ENCODE measurements at places on chromosomes 2 and 18.
A peak's percentile ranks its signal among the peaks of the same experiment; 100 is the strongest.

DNA sequence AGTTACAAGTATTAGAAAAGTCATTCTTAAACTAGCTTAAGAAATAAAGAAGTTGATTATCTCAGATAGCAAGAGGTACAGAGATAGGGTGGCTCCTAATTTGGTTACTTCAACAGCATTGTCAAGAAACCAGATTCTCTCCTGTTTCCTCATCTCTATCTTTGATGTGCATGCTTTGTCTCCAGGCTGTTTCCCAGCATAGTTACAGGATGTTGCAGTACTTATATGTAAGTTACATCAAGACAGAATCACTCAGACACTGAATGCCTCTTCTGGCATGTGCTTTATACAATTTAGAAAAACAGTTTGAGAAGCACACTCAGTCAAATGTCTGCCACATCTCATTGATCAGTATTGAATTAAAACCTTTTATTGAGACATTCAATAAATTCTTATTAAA is 189.5 kb upstream of the UBE2E3 start:
- DNase-seq = no peak
- no peak overlapping the region for H3K27ac ChIP-seq
- H3K4me3 ChIP-seq = no peak overlapping the region
- H3K4me1 ChIP-seq = no peaks in the 10 kb centered on the region
- H3K36me3 ChIP-seq = no peaks in the 10 kb centered on the region

GRCh38 chr2:239061824-239062570 is 214.1 kb downstream of the TWIST2 start:
- no peaks in the 10 kb centered on the region for H3K27me3 ChIP-seq
- H3K27ac ChIP-seq = no peak overlapping the region
- no peak overlapping the region for H3K4me3 ChIP-seq
- DNase-seq = no peak
- no peaks in the 10 kb centered on the region for H3K36me3 ChIP-seq

GRCh38 chr2:240791821-240792628 is 28.0 kb downstream of the KIF1A start:
- no peak overlapping the region for H3K4me3 ChIP-seq
- H3K36me3 ChIP-seq = no peaks in the 10 kb centered on the region
- peak; percentile 55 for DNase-seq
- no peaks in the 10 kb centered on the region for H3K4me1 ChIP-seq
- H3K27me3 ChIP-seq = no peaks in the 10 kb centered on the region

DNA sequence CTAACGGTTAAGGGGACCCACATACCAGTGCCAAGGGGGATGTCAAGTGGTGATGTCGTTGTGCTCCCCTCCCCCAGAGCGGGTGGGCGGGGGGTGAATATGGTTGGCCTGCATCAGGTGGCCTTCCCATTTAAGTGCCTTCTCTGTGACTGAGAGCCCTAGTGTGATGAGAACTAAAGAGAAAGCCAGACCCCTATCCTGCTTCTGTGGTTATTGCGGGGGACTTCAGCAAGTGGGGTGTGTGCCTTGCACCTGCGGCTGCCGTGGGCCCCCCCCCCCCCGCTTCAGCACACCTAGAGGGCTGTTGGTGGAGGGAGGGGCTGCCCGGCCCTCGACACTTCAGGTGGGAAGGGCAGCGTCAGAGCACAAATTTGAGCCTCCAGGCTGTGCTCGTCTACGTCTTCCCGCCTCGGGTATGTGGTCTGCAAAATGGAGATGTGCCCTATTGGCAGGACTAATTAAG is 6.1 kb downstream of the CTDSP1 start:
- no peaks in the 10 kb centered on the region for H3K27me3 ChIP-seq
- no peaks in the 10 kb centered on the region for H3K36me3 ChIP-seq
- peak; percentile 67 for DNase-seq
- H3K4me3 ChIP-seq = no peak overlapping the region
- no peaks in the 10 kb centered on the region for H3K4me1 ChIP-seq

GRCh38 chr2:44120428-44120827 is 48.2 kb upstream of the PPM1B start:
- H3K36me3 ChIP-seq = no peaks in the 10 kb centered on the region
- H3K4me3 ChIP-seq = no peak overlapping the region
- DNase-seq = no peak
- H3K27me3 ChIP-seq = no peaks in the 10 kb centered on the region
- no peaks in the 10 kb centered on the region for H3K4me1 ChIP-seq
- H3K27ac ChIP-seq = no peak overlapping the region

DNA sequence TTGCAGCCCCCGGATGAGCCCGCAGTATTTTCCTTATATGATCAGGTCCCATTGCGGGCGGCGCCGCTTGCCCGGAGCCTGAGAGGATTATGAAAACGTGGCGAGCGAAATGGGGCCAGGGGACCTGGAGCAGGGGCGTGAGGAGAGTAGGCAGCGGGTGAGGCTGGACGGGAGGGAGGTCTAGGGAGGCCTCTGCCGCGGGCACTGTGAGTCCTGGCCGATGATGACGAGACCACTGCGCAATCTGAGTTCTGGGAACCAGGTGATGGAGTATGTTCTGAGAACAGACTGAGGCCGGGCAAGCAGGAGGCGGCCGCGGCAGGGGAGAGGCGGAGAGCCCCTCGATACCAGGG is 790 bp upstream of the ACAA2 start:
- H3K27ac ChIP-seq = peak overlapping the region; percentile 93
- H3K27me3 ChIP-seq = no peaks in the 10 kb centered on the region
- peaks cover 3% of the 10 kb centered on the region for H3K4me1 ChIP-seq
- H3K36me3 ChIP-seq = no peaks in the 10 kb centered on the region

GRCh38 chr2:152134488-152135280 is 35.8 kb upstream of the CACNB4 start:
- peaks cover 2% of the 10 kb centered on the region for H3K4me1 ChIP-seq
- no peaks in the 10 kb centered on the region for H3K36me3 ChIP-seq
- no peaks in the 10 kb centered on the region for H3K27me3 ChIP-seq
- DNase-seq = no peak
- no peak overlapping the region for H3K4me3 ChIP-seq
- no peak overlapping the region for H3K27ac ChIP-seq

DNA sequence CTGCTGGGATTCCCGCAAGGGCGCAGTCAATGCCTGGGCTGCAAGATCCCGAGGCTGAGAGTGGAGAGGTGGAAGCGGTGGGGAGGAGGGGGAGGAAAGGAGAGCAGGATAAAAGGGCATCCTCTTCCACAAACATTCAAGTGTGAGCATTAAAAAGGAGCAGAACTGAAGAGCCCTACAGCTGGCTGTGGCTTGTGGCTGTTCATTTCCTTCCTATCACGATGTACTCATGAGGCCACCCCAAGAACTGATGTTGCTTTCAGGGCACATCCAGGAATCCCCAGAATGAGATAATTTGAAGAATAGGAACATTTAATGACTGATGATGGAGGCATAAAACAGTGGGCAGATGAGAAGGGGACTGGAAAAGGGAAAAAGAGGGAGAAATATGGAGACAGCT is 230.8 kb upstream of the SMIM21 start:
- no peak for DNase-seq
- no peaks in the 10 kb centered on the region for H3K36me3 ChIP-seq
- H3K4me1 ChIP-seq = no peaks in the 10 kb centered on the region
- H3K4me3 ChIP-seq = no peak overlapping the region
- H3K27me3 ChIP-seq = no peaks in the 10 kb centered on the region
- no peak overlapping the region for H3K27ac ChIP-seq

- DNase-seq = peak; percentile 94
- H3K27me3 ChIP-seq = no peaks in the 10 kb centered on the region
- H3K4me1 ChIP-seq = peaks cover 4% of the 10 kb centered on the region
These were observed 193.1 kb downstream of the SH3RF3 start for GRCh38 chr2:109322111-109322510.

- no peak overlapping the region for H3K4me3 ChIP-seq
- H3K36me3 ChIP-seq = peaks cover 3% of the 10 kb centered on the region
- H3K27ac ChIP-seq = peak overlapping the region; percentile 43
- peaks cover 3% of the 10 kb centered on the region for H3K4me1 ChIP-seq
- no peaks in the 10 kb centered on the region for H3K27me3 ChIP-seq
These were observed 65.6 kb downstream of the ATP8B1 start for GRCh38 chr18:57737400-57738060.

GRCh38 chr18:47283476-47283875 is 32.0 kb upstream of the SKOR2 start:
- H3K36me3 ChIP-seq = no peaks in the 10 kb centered on the region
- DNase-seq = no peak
- no peaks in the 10 kb centered on the region for H3K27me3 ChIP-seq
- no peaks in the 10 kb centered on the region for H3K4me1 ChIP-seq
- no peak overlapping the region for H3K27ac ChIP-seq

DNA sequence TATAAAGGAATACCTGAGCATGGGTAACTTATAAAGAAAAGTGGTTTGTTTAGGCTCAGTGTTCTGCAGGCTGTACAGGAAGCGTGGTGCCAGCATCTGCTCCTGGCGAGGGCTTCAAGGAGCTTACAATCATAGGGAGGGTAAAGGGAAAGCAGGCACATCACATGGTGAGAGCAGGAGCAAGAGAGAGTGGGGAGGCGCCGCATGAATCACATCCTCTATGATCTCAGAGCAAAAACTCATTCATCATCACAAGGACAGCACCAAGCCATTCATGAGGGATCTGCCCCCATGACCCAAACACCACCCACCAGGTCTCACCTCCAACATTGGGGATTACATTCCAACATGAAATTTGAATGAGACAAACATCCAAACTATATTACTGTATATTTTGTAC is 32.5 kb downstream of the R3HDM1 start:
- H3K27ac ChIP-seq = no peak overlapping the region
- no peak overlapping the region for H3K4me3 ChIP-seq
- no peaks in the 10 kb centered on the region for H3K27me3 ChIP-seq
- H3K36me3 ChIP-seq = no peaks in the 10 kb centered on the region
- DNase-seq = no peak

- H3K4me3 ChIP-seq = no peak overlapping the region
- H3K27me3 ChIP-seq = no peaks in the 10 kb centered on the region
- DNase-seq = no peak
- H3K27ac ChIP-seq = no peak overlapping the region
These were observed 766.4 kb upstream of the ID2 start for GRCh38 chr2:7915302-7916091.

DNA sequence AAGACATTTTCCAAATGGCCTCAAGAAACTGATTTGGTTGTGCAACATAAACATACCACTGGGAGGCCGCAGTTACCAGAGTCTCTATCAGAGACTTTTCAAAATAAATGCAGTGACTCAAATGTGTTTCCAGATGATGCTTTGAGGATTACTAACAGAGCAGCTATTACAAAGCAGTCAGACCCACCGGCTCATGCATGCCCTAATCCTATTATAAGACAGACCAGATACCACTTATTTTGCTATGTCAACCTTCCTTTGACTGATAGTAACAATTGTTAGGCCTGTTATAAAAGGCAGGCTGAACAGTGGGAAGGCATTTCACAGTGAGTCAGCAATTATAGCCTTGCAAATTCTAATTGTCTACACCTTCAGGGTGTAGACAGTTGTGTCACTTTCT is 217.7 kb downstream of the LRRTM1 start:
- no peaks in the 10 kb centered on the region for H3K36me3 ChIP-seq
- DNase-seq = no peak
- no peaks in the 10 kb centered on the region for H3K4me1 ChIP-seq

- peak overlapping the region; percentile 22 for H3K27ac ChIP-seq
- H3K36me3 ChIP-seq = no peaks in the 10 kb centered on the region
- peaks cover 5% of the 10 kb centered on the region for H3K4me1 ChIP-seq
- no peak overlapping the region for H3K4me3 ChIP-seq
These were observed 62.4 kb downstream of the PPP1R1C start for GRCh38 chr2:182048088-182048487.

DNA sequence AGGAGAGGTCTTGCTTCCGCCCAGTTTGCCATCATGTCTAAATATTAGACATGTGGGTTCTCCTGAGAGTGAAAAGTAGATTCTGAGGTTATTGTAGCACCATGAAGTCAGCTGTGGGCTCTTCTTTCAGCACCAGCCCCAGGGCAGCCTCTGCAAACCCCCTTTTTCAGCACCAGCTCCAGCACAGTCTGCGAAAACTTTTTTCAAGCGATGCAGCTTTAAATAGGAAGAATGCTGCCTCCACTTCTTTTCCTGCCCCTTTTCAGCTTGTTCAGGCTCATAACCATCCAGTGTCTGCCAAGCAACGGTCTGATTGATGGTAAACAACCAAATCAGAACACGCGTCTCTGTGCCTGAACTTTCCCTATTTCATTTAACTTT is at the start of gene COL5A2:
TSS of gene COL5A2 (minus strand) at position 192 of the 381 bp plus-strand sequence. CDS start at position 35, 157 bp downstream.
- DNase-seq = peak; percentile 49
- no peaks in the 10 kb centered on the region for H3K36me3 ChIP-seq
- no peaks in the 10 kb centered on the region for H3K27me3 ChIP-seq
- no peaks in the 10 kb centered on the region for H3K4me1 ChIP-seq
- peak within 1 kb of the TSS; percentile 85 for H3K27ac ChIP-seq

- no peak overlapping the region for H3K4me3 ChIP-seq
- no peaks in the 10 kb centered on the region for H3K4me1 ChIP-seq
- no peaks in the 10 kb centered on the region for H3K36me3 ChIP-seq
- no peak for DNase-seq
- H3K27me3 ChIP-seq = no peaks in the 10 kb centered on the region
- no peak overlapping the region for H3K27ac ChIP-seq
These were observed 235.8 kb downstream of the TPGS2 start for GRCh38 chr18:36593001-36593400.

DNA sequence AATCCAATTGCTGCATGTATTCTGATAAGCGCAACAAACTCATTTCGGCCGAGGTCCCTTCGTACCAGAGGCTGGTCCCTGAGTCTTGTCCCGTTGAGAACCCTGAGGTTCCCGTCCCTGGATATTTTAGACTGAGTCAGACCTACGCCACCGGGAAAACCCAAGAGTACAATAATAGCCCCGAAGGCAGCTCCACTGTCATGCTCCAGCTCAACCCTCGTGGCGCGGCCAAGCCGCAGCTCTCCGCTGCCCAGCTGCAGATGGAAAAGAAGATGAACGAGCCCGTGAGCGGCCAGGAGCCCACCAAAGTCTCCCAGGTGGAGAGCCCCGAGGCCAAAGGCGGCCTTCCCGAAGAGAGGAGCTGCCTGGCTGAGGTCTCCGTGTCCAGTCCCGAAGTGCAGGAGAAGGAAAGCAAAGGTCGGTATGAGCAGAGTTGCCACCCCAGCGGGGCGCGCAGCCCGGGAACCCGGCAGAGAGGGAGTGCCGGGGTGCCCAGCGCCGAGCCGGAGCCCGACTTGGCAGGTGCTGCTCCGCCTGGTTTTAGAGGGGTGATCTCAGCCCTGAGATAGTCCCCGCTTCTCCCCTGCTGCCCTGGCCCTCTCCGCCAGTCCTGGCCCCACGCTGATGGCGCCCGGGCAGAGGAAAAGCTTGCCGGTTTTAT is 714 bp downstream of the HOXD10 start:
- H3K36me3 ChIP-seq = no peaks in the 10 kb centered on the region
- H3K27ac ChIP-seq = no peak overlapping the region
- DNase-seq = no peak
- no peaks in the 10 kb centered on the region for H3K4me1 ChIP-seq

GRCh38 chr2:3223080-3223923 is 154.3 kb downstream of the EIPR1 start:
- H3K4me1 ChIP-seq = no peaks in the 10 kb centered on the region
- no peaks in the 10 kb centered on the region for H3K36me3 ChIP-seq
- no peaks in the 10 kb centered on the region for H3K27me3 ChIP-seq
- H3K27ac ChIP-seq = no peak overlapping the region
- H3K4me3 ChIP-seq = no peak overlapping the region
- DNase-seq = no peak

Measured in aorta (tissue), 5 donors.